Breast epithelium (tissue), 4 donors: ENCODE measurements at places on chromosomes 1 and 21. TPM values are rescaled to one million over a fixed set of nuclear protein-coding genes. Genes with fewer than 3 reads are reported as not detected.

GRCh38 chr1:27596986-27597385, 7.0 kb downstream of the AHDC1 start:
- DNase-seq, result no peak

DNA sequence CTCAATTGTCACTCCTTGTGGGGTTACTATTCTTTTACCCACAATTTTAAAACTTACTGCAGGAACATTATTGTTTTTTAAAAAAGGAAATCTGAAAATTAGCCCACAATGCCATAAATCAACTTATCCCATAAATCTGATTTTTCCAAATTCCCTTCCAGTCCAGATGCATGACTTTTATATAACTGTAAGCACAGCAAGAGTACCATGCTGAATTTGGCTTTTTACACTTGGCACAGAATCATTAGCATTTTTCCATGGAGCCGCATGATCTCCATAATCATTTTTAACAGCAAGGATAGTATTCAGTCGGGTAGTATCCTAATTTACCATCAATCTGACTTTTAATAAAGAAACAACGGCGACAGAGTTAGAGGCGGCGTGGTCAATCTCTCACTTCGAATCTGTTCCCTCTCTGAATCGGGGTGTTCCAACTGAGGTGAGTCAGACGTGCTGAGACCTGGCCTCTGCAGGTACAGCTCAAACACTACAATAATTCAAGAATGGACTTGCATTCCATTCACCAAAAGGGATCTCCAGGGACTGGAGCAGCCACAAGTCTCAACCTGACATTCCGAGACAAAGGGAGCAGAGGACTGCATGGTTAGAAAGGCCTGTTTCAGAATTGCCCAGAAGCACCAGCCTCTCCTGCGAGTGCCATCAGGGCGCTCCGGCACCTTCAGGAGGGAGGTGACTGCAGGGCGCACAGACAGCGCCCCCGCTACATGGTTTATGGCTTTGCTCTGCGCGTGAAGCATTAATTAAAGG, 48.9 kb downstream of the SLC66A1 start:
- no peak for DNase-seq

DNA sequence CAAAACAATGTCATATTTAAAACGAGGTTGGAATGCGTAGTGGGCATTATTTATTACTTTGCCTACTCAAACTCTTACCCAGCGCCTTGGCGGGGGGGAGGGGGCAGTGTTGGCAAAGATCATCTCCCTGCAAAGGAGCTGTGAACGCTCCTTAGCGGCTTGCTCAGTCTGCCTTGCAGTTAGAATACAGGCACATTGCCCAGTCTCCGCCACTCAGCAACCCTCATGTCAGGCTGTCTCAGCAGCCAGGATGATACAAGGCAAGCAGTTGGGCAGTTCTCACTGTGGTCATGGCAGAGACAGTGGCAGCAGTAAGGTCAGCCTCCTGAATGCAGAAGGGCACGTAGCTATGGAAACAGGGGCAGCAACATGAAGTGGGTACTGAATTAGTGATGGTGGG, 170.4 kb upstream of the KCNK2 start:
- no peak for DNase-seq

DNA sequence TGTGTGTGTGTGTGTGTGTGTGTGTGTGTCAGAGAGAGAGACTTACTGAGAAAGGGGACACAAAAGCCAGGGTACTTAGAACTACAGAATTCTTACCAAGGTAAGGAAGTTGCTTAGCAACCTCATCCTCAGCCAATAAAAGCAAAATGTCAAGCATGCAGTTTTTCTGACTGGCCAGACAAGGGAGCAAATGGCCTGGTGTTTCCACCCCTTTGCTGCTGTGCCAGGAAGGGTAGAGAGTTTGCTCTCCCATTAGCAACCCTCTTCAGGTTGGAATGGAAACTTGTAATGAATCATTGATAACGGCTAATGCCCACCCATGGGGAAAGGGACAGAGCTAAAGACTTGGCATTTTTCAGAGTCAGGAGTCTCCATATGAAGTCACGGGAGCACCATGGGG, 10.6 kb downstream of the RXRG start:
- DNase-seq, result no peak

Gene GJA9
- not detected for total RNA-seq

Gene MYCL
- total RNA-seq, result 0.32 TPM

DNA sequence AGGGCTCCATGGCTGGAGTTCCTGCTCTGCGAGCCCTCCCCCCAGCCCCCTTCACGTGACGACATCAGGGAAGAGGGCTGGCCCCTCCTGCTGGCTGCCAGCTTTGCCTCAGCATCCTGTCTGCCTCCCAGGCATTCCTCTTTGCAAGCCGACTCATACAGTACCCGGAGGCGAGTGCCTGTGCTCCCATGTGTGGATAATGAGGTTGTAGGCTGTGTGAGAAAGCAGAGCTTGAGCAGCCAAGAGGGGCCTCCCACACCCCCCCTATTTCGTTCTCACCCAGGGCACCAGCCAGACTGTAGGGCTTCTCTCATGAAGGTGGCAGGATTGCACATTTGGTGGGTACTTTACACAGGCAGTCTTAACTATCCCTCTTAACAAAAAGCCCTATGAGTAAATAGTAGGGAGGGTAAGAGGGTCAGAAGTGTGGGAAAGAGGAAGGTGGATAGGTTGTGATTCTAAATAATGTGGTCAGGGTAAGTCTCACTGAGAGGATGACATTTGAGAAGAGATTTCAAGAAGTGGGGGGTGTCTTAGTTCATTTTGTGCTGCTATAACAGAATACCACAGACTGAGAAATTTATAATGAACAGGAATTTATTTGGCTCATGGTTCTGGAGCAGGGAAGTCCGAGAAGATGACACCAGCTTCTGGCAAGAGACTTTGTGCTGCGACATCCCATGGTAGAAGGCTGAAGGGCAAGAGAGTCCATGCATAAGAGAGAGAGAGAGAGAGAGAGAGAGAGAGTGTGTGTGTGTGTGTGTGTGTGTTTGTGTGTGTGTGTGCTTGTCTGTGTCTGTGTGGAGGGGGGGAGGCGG, 113.5 kb downstream of the OMA1 start:
- no peak for DNase-seq

Gene PLPPR4
- total RNA-seq, result 0.80 TPM
